ENCODE measurements at places on chromosomes 7 and 10.

- no peak for DNase-seq
Measured at GRCh38 chr10:117214401-117214800, 17.1 kb downstream of the KCNK18 start.

- no peak for DNase-seq
Measured at GRCh38 chr7:86643561-86644281, at the start of gene GRM3. TSS of gene GRM3 (plus strand) at chr7:86643909. CDS start at chr7:86765146, 121,237 bp downstream.

DNA sequence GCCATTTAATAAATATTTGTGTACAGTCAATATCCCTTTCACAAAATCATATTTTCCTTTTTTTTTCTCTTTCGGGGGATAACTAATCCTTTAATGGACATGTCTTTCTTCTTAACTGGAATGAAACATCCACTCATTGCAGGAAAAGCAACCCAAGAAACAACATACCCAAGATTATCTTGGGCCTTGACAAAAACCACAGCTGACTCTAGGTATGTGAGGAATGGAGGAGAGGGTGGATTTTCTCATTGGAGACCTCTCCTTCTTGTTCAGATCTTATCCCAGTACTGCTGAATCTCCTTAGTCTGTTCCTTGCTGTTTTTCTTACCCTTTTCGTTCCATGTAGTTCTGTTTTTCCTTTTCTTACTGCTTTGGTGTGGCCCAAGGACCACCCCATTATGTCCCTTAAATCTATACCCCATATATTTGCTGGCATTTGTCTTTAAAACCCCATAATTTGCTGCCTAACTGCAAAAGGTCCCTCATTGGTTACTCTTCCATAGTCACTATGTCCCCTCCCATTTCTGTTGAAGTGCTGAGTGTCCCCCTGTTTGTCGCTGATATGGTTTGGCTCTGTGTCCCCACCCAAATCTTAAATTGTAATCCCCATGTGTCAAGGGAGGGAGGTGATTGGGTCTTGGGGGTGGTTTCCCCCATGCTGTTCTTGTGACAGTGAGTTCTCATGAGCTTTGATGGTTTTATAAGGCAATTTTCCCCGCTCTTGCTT is 6.8 kb upstream of the CDK6 start:
- DNase-seq: no peak

- DNase-seq: no peak
Measured at GRCh38 chr7:27409776-27410175, 167.2 kb downstream of the EVX1 start.
